Stimulated activated CD4-positive, alpha-beta T cell treated with anti-CD3 and anti-CD28 coated beads, Interleukin-4, amount 100 ng/mL, for 24 hours (primary cell): ENCODE measurements at places on chromosomes 12 and 14.

- DNase-seq = no peak
Measured at GRCh38 chr12:129208566-129208965, 355.3 kb downstream of the GLT1D1 start.

GRCh38 chr12:82299319-82300025 lies 58.7 kb downstream of the CCDC59 start:
- DNase-seq = no peak

DNA sequence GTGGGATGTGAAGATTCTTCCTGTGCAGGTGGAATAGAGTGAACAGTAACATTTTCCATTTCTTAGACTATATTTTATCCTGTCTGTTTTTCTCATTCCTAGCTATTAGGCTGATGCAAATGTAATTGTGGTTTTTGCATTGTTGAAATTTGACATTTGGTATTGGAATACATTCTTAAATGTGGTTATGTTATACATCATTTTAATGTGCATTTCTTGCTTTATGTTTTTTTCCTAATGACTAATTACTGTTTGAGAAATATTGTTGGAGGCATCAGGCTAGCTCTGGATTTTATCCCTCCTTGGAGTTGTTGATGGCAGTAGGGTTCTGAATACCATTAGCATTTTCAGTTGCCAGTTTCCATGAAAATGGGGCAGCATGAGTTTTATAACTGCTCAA lies 75.9 kb upstream of the GNG2 start:
- no peak for DNase-seq

GRCh38 chr14:50020799-50021198 lies 95.6 kb downstream of the VCPKMT start:
- DNase-seq = no peak

DNA sequence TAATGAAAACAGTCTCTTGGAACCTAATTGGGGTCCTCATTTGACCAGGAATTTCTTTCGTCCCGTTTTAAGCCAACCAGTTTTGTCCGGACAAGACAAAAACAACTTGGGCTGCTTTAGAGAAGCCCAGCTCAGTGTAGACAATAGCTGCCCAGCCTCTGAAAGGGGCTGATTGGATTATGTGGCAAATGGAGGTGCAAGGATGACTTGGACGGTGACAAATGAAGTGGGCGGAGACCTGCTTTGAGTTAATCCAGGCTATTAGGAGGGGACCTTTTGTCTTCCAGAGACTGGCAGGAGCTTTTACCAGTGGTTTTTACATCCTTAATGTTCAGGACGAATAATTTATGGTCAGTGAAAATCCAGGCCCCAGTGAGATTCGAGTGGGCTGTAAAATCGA lies 4.8 kb downstream of the MEG3 start:
- no peak for DNase-seq
